Endothelial cell of umbilical vein (primary cell): ENCODE measurements at places on chromosomes 1 and 21. TPM values are rescaled to one million over a fixed set of nuclear protein-coding genes. Genes with fewer than 3 reads are reported as not detected.

Gene SPRR1B
- polyA plus RNA-seq = not detected in 2 replicates

Gene IL23R
- not detected in 2 replicates for polyA plus RNA-seq

Gene GLRX2
- 8.1 and 13.1 TPM in 2 replicates for polyA plus RNA-seq

Gene LYPD8
- not detected in 2 replicates for polyA plus RNA-seq

Gene RUNX1
- polyA plus RNA-seq = 4.6 and 5.1 TPM in 2 replicates

Gene PPIAL4G
- not detected in 2 replicates for polyA plus RNA-seq
